8988T (cell line): ENCODE measurements at places on chromosomes 2 and 18.

DNA sequence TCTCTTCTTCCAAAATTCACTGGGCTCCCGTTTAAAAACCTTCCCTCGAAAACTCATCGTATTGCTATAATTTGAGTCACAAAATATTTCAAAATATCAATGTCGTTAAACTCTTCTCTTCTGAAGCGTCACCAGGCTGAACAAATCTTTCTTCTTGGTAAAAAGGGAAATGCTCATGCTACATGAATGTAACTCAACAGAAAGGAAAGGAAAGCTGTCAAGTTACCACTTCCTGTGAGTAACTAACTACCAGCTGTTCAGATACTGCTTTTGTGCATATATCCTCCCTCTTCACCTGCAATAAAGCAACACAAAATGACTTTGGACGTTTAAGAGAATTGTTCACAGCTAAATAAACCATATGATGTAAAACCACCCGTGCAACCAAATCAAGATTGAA is 95.4 kb downstream of the DOCK10 start:
- no peak for DNase-seq

DNA sequence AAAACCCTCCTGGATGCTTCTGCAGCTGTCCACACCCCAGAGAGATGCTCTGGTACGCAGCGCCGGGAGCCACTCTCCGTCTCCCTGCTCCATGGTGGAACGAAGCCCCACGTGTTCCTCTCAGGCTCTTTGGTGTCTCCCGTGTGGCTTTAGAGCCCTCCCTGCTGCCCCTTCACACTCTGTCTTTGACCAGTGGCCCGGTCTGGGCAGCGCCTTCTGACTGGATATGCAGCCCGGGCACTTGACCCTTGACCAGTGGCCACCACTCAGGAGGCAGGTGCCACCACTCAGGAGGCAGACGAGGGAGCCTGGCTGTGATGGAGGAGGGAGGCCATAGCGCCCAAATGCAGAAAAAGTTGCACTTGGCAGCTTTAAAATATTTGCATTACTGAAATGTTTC is 214.5 kb upstream of the SALL3 start:
- no peak for DNase-seq

- no peak for DNase-seq
Measured at GRCh38 chr2:165044505-165045303, 89.4 kb upstream of the SLC38A11 start.

GRCh38 chr2:239546541-239546940 is 145.7 kb upstream of the HDAC4 start:
- no peak for DNase-seq

DNA sequence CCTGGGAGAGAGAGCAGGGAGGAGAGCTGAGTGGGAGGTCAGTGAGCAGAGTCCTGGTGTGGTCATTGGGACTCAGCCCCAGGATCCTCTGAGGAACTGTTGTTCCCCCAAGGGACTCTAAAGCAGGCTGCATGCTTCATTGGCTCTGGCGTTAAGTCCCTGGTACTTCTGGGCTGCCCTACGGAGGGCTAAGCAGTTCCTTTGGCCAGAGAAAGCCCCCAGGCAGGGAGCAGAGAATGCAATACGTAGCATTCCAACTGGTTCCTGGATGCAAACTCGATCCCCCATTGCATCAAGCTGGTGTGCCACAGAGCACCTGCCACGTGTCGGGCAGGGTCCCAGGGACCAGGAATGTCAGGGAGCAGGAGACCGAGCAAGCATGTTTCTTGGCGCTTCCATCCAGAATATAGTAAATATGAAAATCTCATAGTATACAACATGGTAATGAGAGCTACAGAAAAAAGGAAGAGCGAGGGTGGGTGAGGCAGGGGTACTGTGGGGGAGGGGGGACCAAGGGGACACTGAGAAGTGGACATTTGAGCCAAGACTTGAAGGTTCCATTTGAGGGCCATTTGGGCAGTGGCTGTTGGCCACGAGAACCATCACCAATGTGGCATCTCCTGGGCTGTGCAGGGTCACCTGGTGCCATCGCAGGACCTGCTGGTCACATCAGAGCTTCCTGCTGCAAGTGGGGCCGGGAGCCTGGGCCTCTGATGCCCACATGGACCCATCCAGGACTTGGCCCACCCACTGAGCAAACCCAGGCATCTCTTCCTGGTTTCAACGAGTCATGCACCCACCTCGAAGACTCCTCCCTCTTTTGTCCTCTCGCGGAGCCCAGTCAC is 160.4 kb downstream of the ASB1 start:
- DNase-seq: no peak

DNA sequence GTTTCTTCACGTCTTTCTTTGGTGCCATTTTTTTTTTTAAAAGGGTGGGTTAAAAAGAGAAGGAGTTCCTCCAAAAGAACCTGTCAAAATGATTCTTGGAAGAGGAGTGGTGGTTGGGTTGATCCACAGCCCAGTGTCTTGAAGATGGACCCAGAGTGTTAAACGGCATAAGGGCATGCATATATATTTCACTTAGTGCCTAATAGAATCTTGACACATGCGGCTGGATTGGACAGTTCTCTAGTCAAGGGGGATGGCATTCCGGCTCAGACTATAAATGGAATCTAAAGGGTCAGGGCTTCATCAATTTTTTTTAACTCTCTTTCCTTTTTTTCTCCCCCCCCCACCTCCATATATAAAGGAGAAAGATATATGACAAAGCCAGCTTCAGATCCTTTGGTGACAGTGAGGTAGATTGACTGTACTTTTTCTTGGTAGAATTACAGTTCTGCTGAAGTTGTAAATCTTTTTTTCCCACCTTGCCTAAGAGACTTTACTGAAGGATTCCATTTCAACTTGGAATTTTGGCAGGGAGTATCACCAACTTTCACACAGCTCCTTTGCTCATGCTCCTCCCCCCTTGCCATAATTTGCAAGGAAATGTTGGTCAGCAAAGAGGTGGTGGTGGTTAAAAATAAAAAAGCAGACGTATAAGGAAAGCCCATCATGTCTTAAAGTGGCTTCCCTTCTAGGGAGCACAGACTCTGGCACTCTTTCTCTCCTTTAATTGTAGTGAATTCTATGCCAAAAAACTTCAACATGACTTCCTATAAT is at the start of gene MYL1:
Gene MYL1 (minus strand): TSS at position 160 of the 774 bp plus-strand sequence. CDS start 132 bp downstream, at position 28.
- DNase-seq: no peak

- no peak for DNase-seq
Measured at GRCh38 chr2:222797871-222798270, 63.0 kb upstream of the ACSL3 start.

DNA sequence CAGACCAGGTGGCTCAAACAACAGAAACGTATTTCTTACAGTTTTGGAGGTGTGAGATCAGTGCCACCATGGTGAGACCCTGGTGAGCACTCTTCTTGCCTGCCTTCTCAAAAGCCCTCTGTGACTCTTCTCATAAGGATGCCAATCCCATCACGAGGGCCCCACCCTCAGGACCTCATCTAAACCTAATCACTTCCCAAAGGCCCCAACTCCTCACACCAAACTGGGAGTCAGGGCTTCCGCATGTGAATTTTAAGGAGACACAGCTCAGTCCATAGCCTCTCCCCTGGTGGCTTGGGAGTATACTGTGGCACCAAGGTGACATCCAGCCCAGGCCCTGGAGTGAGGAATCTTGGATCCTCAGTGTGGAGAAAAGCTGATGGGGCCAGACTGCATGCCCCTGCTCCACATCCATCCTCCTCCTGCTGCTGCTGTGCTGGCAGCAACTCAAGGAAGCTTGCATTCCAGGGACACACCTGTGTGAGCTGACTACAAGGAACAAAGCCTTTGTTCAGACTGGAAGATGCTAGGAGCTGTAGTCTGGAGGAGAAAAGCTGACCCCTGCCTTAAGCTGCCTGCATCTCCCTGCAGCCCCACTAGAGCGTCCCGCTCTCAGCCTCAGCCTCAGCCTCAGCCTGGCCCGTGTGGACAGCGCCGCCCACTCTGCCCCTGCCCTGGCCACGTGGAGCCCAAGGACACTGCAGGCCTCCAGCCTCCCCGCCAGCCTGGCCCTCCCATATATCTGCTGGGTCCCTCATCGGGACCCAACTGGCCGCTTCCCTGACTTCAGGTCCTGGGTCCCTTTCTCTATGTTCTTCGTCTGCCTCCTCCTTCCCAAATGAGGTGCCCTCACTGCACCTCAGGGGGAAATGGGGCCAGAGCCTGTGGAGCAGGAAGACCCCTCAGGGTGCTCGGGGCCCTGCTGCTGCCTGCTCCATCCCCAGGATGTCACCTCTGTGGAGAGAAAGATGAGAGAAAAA is 87.8 kb upstream of the RAB6C start:
- DNase-seq: no peak
